NCI-H1436 treated with DMSO at 0.1 percent for 48 hours (cell line): ENCODE measurements at places on chromosomes 4 and X.

GRCh38 chrX:43000121-43000520, 222.2 kb upstream of the PPP1R2C start:
- no peak for DNase-seq

GRCh38 chr4:169202145-169202699, 68.5 kb downstream of the SH3RF1 start:
- no peak for DNase-seq

GRCh38 chrX:20352504-20352903, 85.8 kb upstream of the RPS6KA3 start:
- no peak for DNase-seq

GRCh38 chr4:25345744-25346143, 31.3 kb upstream of the ANAPC4 start:
- no peak for DNase-seq

DNA sequence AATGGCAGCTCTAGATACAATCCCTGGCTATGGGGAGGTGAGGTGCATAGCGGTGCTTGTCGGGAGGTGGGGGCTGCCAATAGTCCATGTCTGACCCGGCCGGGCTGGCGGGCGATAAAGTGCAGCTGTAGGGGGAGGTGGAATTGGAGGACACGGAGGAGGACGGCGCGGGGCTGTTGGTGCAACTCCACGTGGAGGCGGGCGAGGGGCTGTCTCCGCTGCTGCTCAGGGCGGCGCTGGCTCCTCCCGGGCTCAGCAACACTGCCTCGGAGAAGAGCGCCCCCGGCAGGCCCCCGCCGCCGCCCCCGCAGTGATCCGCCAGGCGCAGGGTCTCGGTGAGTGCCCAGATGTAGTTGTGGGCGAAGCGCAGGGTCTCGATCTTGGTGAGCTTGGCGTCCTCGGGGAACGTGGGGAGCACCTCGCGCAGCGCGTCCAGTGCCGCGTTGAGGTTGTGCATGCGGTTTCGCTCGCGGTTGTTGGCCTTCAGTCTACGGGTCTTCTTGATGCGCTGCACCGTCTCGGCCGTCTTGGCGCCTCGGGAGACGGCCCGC, 1.3 kb downstream of the NEUROG2 start:
- no peak for DNase-seq

DNA sequence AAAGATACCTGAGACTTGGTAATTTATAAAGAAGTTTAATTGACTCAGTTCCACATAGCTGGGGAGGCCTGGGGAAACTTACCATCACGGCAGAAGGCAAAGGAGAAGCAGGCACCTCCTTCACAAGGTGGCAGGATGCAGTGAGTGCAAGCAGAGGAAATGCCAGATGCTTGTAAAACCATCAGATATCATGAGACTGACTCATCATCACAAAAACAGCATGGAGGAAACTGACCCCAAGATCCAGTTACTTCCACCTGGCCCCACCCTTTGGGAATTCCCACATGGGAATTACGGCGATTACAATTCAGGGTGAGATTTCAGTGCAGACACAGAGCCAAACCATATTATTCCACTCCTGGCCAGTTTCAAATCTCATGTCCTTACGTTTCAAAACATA, 514.7 kb upstream of the SPANXN1 start:
- DNase-seq: no peak

DNA sequence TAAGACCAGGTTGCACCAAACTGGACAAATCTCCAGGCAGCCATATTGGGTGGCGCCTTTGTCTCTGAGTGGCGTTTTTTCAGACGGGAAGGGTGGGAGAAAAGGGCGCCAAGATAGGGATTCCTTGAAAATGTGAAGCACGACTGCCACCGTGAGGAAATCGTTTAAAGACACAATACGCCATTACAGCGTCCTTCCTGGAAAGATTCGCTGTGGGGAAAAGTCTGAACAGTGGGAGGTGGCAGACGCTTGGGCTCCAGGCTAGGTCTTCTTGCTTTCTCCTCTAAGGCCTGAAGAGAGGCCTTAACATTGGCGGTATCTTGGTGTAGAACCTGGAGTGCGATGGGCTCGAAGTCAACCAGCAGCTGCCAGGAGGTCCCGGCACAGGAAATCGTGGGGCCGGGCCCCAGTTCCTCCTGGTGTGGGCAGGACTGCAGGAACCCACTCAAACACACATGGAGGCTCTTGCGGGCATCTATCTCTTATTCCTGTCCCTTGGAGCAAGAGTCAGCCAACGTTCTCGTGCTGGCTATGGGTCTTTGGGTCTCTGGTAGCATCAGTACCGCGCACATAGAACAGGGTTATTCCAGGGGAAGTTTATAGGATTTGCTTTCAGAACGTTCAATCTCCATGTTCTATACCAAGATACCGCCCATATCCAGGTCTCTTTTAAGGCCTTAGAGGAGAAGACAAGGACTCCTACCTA, 208.8 kb downstream of the OR13H1 start:
- no peak for DNase-seq

GRCh38 chr4:17142232-17142711, 243.8 kb upstream of the LDB2 start:
- no peak for DNase-seq

- no peak for DNase-seq
Measured at GRCh38 chrX:30580641-30581040, 3.1 kb upstream of the TASL start.

- no peak for DNase-seq
Measured at GRCh38 chr4:103753868-103754653, 34.3 kb upstream of the TACR3 start.

DNA sequence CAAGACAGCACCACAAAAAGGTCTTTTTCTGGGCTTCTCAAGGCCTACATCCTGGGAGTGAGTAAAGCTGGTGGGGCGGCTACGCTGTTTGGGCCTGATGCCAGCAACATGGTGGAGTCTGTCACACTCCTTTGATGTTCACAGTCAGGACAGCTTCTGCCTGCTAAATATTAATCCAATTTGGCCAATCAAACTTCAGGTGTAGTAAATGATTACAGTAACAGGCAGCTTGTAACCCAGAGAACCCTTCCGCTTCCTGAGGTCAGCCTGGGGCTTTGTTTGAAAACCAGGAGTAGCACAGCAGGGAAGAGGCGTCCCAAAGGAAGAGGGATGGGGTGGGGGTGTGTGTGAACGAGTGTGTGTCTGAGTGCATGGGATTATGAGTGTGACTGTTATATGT, 220.4 kb downstream of the MAML3 start:
- DNase-seq: no peak

GRCh38 chrX:39481621-39482020, 616.1 kb downstream of the BCOR start:
- DNase-seq: no peak

DNA sequence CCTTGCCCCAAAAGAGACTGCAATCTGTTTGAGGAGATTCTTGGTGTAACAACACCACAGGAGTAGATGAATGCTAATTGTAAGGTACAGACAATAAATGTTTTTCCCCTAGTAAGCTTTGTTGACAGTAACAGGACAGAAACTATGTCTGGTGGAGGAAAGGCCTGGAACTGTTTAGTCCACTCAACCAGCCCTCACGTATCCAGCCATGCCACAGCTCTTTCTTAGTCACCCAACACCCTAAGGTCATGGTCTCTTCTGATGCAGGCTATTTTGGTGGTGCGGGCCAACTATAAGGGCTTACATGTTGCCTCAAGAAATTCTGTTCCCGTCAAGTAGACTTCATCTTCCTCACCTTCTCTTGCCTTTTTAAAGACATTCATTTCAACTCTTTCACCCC, 75.9 kb upstream of the GAB1 start:
- DNase-seq: no peak

DNA sequence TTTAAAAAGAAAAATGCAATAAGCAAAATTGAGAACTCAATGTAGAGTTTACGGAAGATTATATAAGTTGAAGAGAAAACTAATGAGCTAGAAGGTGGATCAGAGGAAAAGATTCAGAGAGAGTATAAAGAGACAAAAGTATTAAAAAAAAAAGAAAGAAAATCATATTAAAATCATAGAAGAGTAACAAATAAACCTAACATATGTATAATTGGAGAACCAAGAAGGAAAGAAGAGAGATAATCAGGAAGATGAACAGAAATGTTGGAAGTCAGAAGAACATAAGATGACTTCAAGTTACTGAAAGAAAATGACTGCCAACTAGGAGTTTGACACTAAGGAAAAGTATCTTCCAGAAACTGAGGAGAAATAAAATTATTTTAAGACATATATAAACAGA, 34.3 kb upstream of the ANTXR2 start:
- DNase-seq: no peak

DNA sequence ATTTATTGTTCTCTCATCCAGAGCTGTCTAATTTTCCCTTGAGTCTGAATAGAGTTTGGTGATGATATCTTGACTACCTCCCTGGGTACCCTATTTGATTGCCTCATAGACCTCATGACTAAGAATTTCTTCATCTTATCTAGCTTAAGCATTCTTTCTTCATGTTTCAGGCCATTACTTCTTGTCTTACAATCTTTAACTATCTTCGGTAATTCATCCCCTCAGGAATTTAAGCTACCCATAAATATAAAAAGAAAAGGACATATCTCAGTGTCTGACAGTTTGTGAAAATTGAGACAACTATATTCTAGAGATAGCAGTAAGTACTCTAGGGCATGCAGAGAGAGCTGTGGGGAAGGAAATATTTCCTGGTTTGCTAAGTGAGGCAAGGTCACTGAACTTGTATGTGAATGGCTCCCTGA, 466.1 kb upstream of the GRID2 start:
- DNase-seq: no peak

DNA sequence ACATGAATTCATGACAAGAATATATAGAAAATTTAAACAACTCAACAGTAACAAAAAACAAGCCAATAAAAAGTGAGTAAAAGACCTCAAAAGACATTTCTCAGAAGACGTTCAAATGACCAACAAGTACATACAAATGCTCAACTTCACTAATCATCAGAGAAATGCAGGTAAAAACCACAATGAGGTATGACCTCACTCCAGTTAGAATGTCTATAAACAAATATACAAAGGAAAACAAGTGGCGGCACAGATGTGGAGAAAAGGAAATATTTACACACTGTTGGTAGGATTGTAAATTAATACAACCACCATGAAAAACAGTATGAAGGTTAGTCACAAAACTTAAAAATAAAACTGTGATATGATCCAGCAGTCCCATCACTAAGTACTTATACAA, 1033.1 kb downstream of the RAPGEF2 start:
- no peak for DNase-seq

GRCh38 chrX:15947648-15948317, 93.2 kb upstream of the AP1S2 start:
- DNase-seq: no peak

DNA sequence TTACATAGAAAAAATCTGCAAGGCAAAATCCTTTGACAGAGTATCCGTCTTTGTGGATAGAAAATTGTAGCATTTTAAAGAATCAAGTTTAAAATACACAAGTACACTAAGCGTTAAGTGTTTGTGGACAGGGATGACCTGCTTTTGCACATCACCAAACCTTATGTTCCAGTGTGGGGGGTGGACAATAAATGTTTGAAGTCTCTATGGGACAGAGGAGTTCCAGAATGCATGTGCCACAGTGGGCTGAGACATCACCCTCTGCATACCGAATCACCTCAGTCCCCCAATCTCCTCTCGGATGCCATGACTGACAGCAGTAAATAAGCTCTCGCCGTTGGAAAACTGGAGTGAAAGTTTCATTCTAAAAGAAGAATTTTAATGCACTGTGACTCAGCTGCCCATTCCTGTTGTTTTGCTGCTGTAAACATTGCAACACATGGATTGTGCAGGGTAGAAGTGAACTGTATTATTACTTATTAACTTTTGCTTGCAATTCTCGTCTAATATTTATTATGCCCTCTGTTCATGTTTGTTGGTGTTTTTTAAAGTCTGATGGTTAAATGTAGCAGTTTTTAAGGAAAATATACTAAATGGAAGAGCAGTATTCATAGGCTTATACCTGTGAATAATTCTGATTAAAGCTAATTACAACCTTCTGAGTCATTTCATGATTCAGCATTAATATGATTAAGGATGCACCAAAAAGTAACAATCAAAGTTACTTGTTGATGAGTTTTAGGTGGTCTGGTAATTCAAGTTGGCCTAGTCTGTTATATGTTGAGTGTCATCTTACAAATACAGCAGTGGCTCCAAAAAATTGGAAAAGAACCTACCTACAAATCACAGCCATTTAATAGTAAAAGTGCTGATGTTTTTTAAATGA, 24.0 kb downstream of the CDKN2AIP start:
- no peak for DNase-seq

DNA sequence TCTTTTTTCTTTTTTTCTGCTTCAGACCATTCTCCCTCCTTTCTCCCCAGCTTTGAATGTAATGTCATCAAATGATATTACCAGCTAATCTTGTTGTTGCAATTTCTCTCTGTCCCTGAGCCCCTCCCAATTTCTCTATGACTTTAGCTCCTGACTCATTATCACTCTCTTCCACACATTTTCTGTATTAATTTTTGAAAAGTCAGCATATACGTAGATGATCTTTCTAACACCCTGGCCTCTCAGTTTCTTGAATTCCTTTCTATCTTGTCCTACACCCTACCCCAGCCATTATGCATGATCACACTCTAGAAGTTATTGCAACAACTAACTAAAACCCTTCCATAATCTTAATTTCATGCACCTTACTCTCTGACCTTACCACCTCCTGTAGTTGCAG, 13.1 kb upstream of the TRPC3 start:
- DNase-seq: no peak

GRCh38 chr4:119506806-119507205, 121.8 kb downstream of the PDE5A start:
- no peak for DNase-seq

GRCh38 chr4:89482251-89482650, 174.7 kb upstream of the GPRIN3 start:
- no peak for DNase-seq

DNA sequence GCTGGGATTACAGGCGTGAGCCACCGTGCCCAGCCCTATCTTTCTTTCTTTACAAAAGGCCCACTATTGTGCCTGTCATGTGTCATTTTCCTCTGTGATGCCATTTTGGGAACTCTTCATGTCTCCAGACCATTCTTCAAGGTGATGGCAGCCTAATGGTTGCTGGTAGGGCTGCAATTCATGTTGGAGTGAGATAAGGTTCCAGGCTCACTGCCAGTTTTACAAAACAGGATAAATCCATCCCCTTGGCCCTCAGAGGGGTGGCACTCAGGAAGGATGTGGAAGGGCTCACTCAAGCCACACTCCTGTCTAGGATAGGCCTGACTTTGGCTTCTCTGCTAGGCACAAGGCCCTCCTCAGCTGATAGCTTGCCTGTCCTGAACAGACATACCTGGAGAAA, 3.8 kb downstream of the TCEAL9 start:
- no peak for DNase-seq
